ENCODE measurements at places on chromosomes 16 and 17. TPM values are rescaled to one million over a fixed set of nuclear protein-coding genes. Genes with fewer than 3 reads are reported as not detected.

CBX2 gene
- total RNA-seq = 75.0 TPM

NOG gene
- total RNA-seq = 6.7 TPM

CSH1 gene
- 1.6 TPM for total RNA-seq

RHBDL1 gene
- 3.3 TPM for total RNA-seq

SMIM36 gene
- total RNA-seq = not detected

GRCh38 chr16:48408688-48409087 is 23.5 kb upstream of the SIAH1 start:
- H3K4me3 ChIP-seq = no peak overlapping the region
- no peak overlapping the region for H3K27ac ChIP-seq
- no peaks in the 10 kb centered on the region for H3K27me3 ChIP-seq
- H3K4me1 ChIP-seq = no peaks in the 10 kb centered on the region
- H3K36me3 ChIP-seq = no peaks in the 10 kb centered on the region

DNA sequence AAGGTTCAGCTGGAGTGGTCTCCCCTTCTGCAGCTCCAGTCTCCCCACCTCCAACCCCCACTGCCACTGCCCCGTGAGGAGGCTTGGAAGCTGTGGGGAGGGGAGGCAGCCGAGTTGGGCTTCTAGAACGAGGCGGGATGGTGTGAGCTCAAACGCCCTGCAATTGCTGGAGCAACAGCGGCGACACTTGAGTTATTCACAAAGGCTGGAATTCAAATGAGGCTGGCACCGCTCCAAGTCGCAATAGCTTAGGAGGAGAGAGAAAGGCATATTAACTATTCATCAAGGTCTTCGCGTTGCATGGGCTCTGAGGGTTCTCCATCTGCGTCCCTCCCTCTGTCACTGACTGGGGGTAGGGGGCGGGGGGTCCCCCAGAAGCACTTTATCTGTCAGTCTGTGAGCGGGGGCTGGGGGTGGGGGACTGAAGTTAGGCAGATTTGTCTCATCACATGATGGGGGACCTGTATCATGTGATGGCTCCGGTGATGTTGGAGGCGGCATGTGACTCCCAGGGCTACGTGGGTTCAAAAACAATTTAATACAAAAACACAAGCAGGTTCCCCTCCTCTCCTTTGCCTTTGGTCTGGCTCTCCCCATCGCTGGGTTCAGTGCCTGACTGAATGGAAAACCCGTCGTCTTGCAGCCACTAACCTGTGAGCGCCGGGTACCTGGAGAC is 70.5 kb downstream of the RBBP6 start:
- no peaks in the 10 kb centered on the region for H3K36me3 ChIP-seq
- H3K4me3 ChIP-seq = peak overlapping the region; percentile 78
- DNase-seq = peak; percentile 80
- peaks cover 46% of the 10 kb centered on the region for H3K27me3 ChIP-seq
- H3K27ac ChIP-seq = peak overlapping the region; percentile 40

DNA sequence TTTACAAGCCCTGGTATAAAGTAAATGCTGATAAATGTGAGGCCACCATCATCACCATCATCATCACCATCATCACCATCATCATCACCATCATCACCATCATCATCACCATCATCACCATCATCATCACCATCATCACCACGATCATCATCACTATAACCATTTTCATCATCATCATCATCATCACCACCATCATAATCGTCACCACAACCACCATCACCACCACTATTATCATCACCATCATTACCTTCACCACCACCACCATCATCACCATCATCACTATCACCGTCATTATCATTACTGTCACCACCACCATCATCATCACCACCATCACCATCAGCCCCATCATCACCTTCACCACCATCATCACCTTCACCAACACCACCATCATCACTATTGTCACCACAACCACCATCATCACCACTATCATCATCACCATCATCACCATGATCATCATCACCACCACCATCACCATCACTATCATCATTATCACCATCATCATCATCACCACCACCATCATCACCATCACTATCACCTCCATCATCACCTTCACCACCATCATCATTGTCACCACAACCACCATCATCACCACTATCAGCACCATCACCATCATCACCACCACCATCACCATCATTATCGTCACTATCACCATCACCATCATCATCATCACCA is 16.6 kb upstream of the ZNF469 start:
- no peak overlapping the region for H3K4me3 ChIP-seq
- no peaks in the 10 kb centered on the region for H3K36me3 ChIP-seq
- no peaks in the 10 kb centered on the region for H3K27me3 ChIP-seq
- DNase-seq = no peak

DNA sequence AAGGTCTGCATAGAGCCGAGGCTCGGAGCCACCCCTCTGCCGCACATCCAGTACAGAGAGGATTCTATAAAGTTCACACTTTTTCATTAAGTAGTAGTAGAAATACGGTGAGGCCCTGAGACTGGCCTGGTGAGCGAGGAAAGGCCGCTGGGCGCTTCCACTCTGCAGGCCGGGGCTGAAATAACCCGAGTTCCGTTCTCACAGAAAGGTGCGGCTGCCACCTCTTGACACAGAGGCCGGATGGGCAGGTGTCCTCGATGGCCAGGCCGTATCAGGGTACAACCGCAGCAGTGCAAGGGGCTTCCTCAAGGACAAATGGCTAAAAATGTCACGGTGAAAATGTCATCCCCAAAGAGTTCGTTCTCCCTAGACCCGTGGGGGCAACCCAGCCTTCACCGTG is 770 bp upstream of the PCYT2 start:
- peaks cover 67% of the 10 kb centered on the region for H3K36me3 ChIP-seq
- H3K4me3 ChIP-seq = no peak overlapping the region
- no peak overlapping the region for H3K27ac ChIP-seq
- peaks cover 10% of the 10 kb centered on the region for H3K4me1 ChIP-seq
- no peak for DNase-seq

- H3K4me1 ChIP-seq = no peaks in the 10 kb centered on the region
- no peaks in the 10 kb centered on the region for H3K27me3 ChIP-seq
- no peak overlapping the region for H3K27ac ChIP-seq
- no peaks in the 10 kb centered on the region for H3K36me3 ChIP-seq
- H3K4me3 ChIP-seq = no peak overlapping the region
- DNase-seq = no peak
These were observed 99.4 kb downstream of the CCT6B start for GRCh38 chr17:34861864-34862263.

DNA sequence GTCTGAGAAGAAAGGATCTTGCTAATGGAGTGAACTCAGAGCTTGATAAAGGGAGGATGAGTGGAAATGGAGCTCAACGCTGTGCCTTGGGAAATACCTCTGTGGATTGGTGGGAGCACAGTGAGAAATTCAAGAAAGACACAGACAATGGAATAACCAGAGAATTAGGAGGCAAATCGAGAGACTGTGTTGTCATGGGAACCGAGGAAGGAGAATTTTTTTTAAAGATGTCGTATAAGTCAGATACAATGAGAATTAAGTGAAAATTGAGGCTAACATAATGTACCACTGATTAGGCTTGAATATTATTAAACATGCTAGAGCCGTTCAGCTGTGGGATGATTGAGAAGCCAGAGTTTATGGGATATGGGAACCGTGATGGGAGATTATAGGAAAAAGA is 134.2 kb downstream of the PRKCA start:
- no peaks in the 10 kb centered on the region for H3K27me3 ChIP-seq
- no peaks in the 10 kb centered on the region for H3K4me1 ChIP-seq
- H3K27ac ChIP-seq = no peak overlapping the region
- no peaks in the 10 kb centered on the region for H3K36me3 ChIP-seq
- no peak overlapping the region for H3K4me3 ChIP-seq

DNA sequence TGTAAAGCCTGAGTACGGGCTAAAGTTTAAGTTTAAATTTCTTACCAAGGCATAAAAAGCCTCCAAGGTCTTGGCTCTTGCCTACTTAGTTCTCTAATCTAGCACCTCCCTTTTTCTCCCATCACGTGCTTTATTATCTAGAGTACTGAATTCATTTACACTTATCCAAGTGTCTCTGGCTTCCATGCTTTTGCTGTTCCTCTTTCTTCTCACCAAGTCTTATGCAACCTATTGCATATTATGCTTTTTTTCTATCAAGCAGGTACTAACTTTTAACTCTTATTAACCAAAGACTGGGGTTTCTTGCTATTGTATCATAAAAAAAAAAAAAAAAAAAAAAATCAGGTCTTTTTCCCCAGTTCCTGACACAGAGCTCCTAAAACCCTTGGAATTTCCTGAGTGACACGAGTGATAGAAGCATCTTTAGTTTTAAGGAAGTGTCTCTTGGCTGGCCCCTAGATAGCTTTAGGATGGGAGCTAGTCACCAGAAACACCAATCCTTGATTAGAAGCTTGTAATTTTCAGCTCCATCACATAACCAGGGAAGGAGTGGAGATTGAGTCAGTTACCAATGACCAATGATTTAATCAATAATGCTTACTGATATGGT is 44.9 kb downstream of the SSH2 start:
- H3K27me3 ChIP-seq = no peaks in the 10 kb centered on the region
- H3K4me1 ChIP-seq = no peaks in the 10 kb centered on the region
- no peak overlapping the region for H3K27ac ChIP-seq
- DNase-seq = no peak
- H3K36me3 ChIP-seq = no peaks in the 10 kb centered on the region
- H3K4me3 ChIP-seq = no peak overlapping the region

DNA sequence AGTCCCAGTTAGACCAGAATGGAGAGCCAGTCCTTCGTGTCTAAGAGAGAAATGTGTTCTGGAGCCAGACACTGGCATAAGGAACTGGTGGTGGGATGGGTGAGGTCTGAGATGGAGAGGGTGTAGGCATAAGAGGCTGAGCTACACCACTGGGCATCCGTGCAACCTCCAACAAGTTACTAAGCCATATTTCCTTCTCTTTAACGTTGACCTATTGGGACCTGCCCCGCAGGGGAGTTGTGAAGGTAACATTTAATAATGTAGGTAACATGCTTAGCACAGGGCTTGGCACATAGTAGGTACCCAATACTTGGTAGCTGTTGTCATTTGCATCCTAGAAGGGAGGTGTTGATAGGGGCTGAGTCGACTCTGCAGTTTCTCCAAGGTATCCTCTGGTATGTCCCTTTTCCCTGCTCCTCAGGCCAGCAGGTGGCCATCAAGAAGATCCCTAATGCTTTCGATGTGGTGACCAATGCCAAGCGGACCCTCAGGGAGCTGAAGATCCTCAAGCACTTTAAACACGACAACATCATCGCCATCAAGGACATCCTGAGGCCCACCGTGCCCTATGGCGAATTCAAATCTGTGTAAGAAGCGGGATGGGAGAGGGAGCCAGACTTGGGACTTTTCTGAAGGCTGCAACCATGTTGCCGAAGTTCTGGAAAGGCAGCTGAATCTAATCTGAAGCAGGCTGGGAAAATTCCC is 1.2 kb downstream of the MAPK7 start:
- peaks cover 58% of the 10 kb centered on the region for H3K36me3 ChIP-seq
- peak overlapping the region; percentile 97 for H3K4me3 ChIP-seq
- no peak overlapping the region for H3K27ac ChIP-seq
- H3K4me1 ChIP-seq = peaks cover 13% of the 10 kb centered on the region
- DNase-seq = peak; percentile 48

DNA sequence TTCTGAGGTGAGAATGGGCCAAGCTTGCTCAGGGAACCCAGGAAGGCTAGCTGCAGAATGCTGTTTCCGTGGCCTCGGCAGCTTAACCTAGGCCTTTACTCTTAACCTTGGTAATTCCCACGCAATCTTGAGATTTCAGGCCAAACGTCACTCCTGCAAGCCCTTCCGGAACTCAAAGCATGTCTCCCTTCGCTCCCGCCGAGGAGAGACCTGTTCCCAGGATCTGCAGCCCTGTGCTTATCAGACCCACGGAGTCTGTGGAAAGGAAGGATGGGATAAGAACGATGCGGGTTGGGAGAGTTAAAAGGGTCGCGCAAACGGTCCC is 524 bp upstream of the ZFP3 start:
- no peak for DNase-seq
- no peak overlapping the region for H3K4me3 ChIP-seq
- no peak overlapping the region for H3K27ac ChIP-seq
- no peaks in the 10 kb centered on the region for H3K4me1 ChIP-seq

- no peaks in the 10 kb centered on the region for H3K36me3 ChIP-seq
- peaks cover 48% of the 10 kb centered on the region for H3K27me3 ChIP-seq
- peak; percentile 34 for DNase-seq
These were observed 25.4 kb downstream of the ZFHX3 start for GRCh38 chr16:73022534-73022933.

DNA sequence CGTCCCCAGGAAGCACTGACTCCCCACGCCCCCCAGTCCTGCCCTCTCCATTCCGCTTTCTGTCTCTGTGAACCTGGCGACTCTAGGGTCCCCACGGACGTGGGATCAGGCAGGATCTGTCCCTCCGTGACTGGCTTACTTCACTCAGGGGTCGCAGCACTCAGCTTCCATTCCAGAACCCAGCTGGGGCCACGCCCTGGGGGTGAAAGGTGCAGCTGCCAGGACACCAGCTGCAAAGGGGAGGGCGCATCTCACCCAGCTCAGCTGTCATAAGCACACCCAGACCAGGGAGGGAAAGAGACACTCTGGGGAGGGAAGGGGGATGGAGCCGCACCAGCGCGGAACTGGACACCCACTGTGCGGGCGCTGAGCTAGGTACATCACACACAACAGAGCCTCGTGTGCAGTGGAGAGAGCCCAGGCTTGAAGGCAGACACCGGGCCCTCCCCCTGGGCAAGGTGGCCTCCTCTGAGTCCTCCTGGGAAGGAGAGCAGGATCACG is 18.5 kb upstream of the HEXD start:
- peak overlapping the region; percentile 47 for H3K27ac ChIP-seq
- peaks cover 7% of the 10 kb centered on the region for H3K36me3 ChIP-seq
- H3K4me3 ChIP-seq = no peak overlapping the region
- DNase-seq = no peak

DNA sequence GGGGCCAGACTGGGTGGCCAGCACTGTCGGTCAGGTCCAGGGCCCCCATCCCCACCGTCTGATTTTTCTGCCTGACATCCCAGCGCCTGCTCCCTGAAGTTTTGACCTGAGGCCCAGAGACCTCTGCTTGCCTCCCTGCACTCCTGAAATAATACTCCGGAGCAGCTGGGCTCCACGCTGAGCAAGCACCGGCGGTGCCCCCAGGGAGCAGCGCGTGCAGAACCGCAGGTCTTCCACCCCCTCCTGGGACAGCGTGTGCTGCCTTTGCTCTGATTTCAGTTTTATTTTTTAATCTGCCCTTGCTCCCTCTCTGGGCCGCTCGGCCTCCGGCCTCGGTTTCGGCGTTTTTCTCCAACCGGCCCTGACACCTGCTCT is 132.4 kb upstream of the GSE1 start:
- no peaks in the 10 kb centered on the region for H3K4me1 ChIP-seq
- H3K36me3 ChIP-seq = no peaks in the 10 kb centered on the region
- H3K27me3 ChIP-seq = no peaks in the 10 kb centered on the region
- no peak overlapping the region for H3K4me3 ChIP-seq

- no peaks in the 10 kb centered on the region for H3K36me3 ChIP-seq
- H3K27me3 ChIP-seq = no peaks in the 10 kb centered on the region
- no peak overlapping the region for H3K4me3 ChIP-seq
- H3K4me1 ChIP-seq = no peaks in the 10 kb centered on the region
These were observed 81.3 kb downstream of the CBLN1 start for GRCh38 chr16:49200223-49200820.

DNA sequence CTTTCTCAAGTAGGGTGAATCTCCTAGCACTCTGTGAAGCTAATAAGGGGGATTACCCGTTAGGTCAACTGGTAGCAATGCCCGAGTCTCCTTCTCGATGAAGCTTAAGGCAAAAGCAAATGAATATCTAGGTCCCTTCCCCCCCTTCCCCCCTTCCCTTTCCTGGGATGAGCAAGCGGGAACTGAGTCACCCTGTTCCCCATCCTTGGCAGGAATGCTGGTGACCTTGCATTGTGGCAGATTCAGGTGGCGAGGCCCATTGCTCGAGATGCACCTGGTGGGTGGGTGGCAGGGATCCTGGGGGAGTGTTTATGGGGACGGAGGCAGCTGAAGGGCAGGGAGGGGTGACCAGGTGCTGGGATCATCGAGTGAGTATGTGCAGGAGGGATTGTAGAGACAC is 7.1 kb downstream of the NXPH3 start:
- no peak for DNase-seq
- H3K27me3 ChIP-seq = peaks cover 7% of the 10 kb centered on the region
- H3K36me3 ChIP-seq = no peaks in the 10 kb centered on the region
- no peak overlapping the region for H3K4me3 ChIP-seq
